ENCODE measurements at places on chromosomes 16 and 17.

- no peak for DNase-seq
These were observed 76.6 kb downstream of the IRF8 start for GRCh38 chr16:85975451-85975981.

DNA sequence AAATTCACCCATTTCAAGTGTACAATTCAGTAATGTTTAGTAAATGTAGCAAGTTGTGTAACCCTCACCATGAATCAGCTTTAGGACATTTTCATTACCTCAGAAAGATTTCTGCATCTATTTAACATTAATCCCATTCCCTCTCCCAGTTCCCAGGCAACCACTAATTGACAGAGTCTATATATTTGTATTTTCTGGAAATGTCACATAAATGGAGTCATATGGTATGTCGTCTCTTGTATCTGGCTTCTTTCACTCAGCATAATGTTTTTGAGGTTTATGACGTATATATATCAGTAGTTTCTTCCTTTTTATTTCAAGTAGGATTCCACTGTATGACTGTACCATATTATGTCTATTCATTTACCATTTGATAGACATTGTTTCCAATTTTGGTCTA, 199.8 kb downstream of the CYB561 start:
- DNase-seq, result no peak

DNA sequence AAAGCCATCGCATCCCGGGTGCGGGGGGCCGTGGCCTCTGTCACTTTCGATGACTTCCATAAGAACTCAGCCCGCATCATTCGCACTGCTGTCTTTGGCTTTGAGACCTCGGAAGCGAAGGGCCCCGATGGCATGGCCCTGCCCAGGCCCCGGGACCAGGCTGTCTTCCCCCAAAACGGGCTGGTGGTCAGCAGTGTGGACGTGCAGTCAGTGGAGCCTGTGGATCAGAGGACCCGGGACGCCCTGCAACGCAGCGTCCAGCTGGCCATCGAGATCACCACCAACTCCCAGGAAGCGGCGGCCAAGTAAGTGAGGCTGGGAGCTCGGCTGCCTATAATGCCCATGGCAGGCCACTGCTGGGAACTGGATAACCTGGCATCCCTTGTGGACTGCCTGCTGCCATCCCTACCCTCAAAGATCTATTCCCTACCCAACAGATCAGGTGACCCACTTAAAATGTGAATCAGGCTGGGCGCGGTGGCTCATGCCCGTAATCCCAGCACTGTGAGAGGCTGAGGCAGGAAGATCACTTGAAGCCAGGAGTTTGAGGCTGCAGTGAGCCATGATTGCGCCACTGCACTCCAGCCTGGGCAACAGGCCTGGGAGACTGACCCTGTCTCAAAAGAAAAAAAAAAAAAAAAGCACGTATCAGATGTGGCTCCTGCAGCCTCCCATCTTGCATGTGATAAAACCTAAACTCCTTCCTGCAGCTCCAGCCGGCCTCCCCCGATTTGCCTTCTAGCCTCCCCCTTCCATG, 18.3 kb downstream of the CDIPT start:
- DNase-seq, result no peak

DNA sequence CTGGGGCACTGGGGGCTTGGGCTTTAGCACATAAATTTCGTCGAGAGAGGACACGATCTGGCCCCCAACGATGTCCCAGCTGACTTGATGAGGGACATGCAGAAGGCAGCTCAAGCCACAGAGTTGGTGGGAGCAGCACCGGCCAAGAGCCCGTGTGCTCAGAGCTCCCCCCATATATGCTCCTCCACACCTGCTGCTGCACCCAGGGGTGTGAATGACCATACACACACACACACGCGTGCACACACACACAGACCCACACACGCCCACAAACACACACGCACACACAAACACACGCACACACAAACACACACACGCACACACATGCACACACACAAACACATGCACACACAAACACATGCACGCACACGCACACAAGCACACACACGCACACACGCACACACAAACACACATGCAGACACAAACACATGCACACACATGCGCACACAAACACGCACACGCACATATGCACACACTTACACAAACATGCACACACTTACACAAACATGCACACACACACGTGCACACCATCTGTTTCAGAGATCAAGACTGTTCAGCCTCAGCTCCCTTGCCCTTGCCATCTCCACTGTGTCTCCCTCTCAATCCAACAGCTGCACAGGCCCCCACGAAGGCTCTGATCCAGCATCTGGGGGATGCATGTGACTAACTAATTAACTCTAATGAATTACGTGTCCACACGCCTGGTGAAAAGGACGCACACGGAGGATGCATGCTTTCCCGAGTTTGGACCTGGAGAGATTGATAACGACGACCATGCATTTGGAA, 85.6 kb upstream of the TNRC6C start:
- DNase-seq, result no peak

- DNase-seq, result no peak
These were observed 110.1 kb downstream of the ADAMTS18 start for GRCh38 chr16:77324729-77325128.

- DNase-seq, result no peak
These were observed 108.5 kb downstream of the PCTP start for GRCh38 chr17:55859301-55859795.

GRCh38 chr16:52545222-52545897, 1.6 kb downstream of the TOX3 start:
- DNase-seq, result no peak

- no peak for DNase-seq
These were observed 72.8 kb downstream of the RPH3AL start for GRCh38 chr17:279776-280175.

DNA sequence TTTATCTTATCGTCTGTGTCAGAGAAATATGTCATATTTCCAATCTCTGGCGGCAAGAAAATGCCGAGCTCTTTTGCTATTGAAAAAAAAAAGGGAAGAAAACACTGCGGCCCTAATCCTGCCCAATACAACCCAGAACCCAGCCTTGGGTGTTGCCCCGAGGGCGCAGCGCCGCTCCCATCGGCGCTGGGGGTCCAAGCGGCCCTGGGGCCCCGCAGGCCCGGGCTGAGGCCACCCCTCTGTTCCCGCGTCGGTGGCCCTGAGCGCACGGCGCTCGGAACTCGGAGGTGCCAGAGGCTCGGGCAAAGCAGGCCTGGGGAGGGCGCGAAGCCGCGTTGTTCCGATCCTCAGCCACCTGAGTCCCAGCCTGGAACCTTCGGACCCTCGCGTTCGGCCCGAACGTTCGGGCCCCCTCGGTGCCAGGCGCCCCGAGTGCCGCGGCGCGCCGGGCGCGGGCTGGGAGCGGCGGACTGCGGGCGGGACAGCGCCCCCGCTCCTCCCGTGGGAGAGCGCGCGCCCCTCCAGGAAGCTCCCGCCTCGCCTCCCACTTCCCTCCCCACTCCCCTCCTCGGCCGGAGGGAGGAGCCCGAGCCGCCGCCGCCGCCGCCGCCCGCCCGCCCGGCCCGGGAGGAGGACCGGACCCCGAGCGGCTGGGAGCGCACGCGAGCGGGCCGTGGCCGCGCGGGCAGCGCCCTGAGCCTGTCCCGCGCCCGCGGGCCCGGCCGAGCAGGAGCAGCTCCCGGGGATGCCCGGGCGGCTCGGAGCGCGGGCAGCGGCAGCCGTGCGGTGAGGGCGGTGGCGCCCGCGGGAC, at the start of gene CPNE2:
Gene CPNE2, plus strand, starts transcription at position 609 of the 811 bp plus-strand sequence. CDS start 18,160 bp downstream, outside the sequence.
- DNase-seq, result no peak

DNA sequence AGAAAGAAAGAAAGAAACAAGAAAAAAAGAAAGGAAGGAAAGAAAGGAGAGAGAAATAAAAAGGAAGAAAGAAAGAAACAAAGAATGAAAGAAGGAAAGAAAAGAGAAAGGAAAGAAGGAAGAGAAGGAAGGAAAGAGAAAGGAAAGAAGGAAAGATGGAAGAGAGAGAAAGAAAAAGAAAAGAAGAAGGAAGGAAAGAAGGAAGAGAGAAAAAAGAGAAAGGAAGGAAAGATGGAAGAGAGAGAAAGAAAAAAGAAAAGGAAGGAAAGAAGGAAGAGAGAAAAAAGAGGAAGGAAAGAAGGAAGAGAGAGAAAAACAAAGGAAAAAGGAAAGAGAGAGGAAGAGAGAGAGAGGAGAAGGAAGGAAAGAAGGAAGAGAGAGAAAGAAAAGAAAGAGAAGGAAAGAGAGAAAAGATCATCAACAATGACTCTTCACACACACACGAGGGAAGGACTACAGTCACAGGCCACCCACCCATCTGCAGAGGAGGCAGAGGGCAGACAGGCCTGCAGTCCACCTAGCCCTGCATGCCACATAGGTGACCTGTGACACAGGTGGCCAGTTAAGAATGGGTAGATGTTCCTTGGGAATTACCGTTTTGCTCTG, 23.9 kb downstream of the VWA3A start:
- DNase-seq, result no peak

GRCh38 chr16:269061-269796, 6.5 kb downstream of the RGS11 start:
- DNase-seq, result no peak

DNA sequence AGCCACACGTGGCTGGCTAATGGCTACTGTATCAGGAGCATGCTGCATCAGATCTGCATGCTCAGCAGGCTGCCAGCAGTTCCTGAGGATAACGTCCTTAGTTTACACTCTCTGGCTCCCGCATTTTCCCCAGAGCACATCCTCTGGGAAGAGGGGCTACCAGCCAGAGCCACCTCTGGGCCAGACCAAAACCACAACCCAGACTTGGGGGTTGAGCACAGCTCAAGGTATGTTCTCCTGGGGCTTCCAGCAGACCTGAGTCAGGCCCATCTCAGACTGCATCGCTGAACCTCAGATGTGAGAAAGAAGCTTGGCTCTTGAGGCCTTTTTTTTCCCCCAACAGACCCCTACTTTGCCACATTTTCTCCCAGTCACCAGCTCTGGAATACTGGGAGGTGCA, 23.7 kb upstream of the WSCD1 start:
- no peak for DNase-seq

DNA sequence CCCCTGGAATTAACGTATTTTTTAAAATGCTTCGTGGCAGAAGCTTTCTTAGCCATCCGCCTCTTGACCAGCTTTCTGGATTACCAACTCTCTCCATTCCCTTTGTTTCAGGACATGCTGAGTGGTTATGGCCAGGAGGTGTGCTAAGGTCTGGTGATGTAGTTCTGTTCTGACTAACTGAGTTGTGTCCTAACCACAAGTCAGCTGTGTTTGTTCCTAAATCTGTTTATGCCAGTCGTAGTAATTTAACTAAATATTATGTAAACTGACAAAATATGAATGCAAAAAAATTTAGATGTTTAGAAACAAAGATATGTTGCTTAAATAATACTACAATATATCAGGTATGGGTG, 61.6 kb downstream of the MRTFB start:
- no peak for DNase-seq

GRCh38 chr16:20114356-20114755, 40.7 kb upstream of the GPR139 start:
- DNase-seq, result no peak
